ENCODE measurements at places on chromosomes 16 and 17. TPM values are rescaled to one million over a fixed set of nuclear protein-coding genes. Genes with fewer than 3 reads are reported as not detected.

- DNase-seq, result no peak
- no peak overlapping the region for H3K4me3 ChIP-seq
- H3K27me3 ChIP-seq, result peaks cover 16% of the 10 kb centered on the region
- H3K36me3 ChIP-seq, result no peaks in the 10 kb centered on the region
- H3K4me1 ChIP-seq, result no peaks in the 10 kb centered on the region
Measured at GRCh38 chr16:55389426-55390073, 65.5 kb downstream of the IRX6 start.

Gene BICDL2
- not detected for total RNA-seq

DNA sequence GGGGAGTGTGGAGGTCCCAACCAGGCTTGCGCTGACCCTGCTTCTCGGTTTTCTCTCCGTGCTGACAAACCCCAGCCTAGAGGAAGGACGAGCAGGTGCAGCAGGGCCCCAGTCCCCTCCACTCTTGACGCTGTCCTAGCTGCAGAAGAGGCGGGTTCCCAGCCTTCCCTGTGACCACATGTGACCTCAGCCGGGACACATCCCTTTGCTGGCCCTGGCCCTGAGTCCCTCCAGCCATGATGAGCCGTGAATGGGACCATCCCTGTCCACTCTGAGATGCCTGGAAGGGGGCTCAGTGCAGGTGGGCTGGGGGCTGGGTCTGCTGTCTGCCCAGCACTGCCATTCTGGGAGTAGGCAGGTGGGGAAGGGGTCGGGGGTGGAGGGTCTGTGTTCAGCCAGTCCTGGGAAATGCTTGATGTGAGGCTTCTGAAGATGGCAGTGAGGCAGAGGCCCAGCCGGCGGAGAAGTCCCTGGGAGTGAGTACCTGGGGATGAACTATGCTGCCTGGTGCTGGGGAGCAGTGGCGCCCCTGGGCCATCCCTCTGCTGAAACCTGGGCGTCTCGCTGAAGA lies 1.9 kb upstream of the TUBB3 start:
- no peak for DNase-seq
- peak overlapping the region; percentile 100 for H3K27ac ChIP-seq
- peak overlapping the region; percentile 89 for H3K4me3 ChIP-seq
- peaks cover 59% of the 10 kb centered on the region for H3K4me1 ChIP-seq
- H3K36me3 ChIP-seq, result no peaks in the 10 kb centered on the region

DNA sequence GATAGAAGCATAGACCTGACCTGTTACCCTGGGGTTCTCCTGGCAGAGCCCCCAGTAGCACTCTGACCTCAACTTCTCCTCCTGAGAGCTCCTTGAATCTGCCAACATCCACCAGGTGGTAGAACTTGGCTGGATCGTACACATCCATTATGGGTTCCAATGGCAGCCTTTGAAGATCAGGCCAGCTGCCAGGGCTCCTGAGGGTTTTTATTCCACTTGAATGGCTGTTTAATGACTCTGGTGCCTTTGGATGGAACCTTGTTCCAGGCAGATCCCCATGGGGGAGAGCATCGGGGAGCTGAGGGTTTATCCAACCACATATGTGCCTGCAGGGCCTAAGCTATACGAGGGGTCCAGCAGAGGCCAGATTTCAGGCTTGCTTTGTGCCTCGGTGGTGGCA lies 47.1 kb upstream of the CLEC19A start:
- no peaks in the 10 kb centered on the region for H3K4me1 ChIP-seq
- H3K27ac ChIP-seq, result no peak overlapping the region
- no peak for DNase-seq

GRCh38 chr16:79484237-79484636 lies 116.3 kb downstream of the MAF start:
- H3K27me3 ChIP-seq, result peaks cover 27% of the 10 kb centered on the region
- DNase-seq, result no peak
- H3K4me1 ChIP-seq, result no peaks in the 10 kb centered on the region
- H3K36me3 ChIP-seq, result no peaks in the 10 kb centered on the region
- no peak overlapping the region for H3K4me3 ChIP-seq

DNA sequence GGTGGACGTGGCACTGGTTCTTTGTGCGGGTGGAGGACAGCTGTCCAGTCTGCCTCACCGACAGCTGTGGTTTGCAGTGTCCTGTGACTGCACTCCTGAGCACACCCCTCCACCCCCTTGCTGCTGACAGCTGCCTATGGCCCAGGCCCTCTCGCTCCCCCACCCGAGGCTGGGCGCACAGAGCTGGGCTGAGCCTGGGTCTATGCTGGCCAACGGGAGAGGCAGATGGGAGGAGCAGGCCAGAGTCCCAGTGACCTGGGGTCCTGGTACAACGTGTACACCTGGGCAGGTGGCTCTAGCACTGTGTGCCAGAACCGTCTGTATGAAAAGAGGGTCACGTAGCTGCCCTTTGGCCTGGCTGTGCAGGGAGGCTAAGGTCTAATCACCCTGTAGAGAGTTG lies 30.5 kb downstream of the BAIAP2 start:
- peaks cover 4% of the 10 kb centered on the region for H3K36me3 ChIP-seq
- no peaks in the 10 kb centered on the region for H3K27me3 ChIP-seq
- DNase-seq, result no peak

DNA sequence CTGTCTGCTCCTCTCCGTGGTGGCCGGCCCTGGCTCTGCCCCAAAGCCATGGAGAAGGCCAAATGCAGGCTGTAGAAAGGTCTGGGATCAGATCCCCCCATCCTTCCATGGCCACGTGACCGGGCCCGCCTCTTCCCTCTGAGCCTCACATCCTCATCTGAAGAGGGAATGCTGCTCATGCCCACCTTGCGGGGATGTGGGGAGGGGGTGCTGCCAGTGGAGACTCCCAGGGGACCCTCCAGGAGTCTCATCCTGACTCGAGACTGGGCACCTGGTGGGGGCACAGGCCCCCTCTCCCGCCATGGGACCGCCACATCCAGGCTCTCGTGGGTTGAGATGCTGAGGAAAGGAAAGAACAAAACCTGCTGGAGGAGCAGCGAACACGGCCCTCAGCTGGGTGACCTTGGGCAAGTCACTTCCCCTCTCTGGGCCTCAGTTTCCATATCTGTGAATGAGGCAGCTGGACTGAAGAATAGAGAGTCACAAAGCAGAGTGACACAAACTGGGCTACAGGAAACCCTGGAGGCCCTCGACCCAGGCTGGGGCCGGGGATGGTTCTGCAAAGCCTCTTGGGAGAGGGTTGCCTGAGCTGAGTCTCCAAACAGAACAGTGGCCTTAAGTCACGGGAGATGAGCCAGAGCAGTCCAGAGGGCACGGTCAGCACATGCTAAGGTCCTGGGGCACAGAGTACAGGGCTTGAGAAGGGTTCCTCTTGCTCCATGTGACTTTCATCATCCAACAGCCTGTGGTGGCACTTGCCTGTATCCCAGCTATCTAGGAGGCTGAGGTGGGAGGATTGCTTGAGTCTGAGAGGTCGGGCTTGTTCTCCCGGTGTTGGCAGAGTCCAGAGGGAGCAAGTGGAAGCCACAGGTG lies 30.1 kb downstream of the SOCS1 start:
- H3K27ac ChIP-seq, result no peak overlapping the region
- H3K4me3 ChIP-seq, result no peak overlapping the region

GRCh38 chr17:80652756-80653330 lies 108.2 kb downstream of the RPTOR start:
- no peak overlapping the region for H3K27ac ChIP-seq
- peaks cover 3% of the 10 kb centered on the region for H3K36me3 ChIP-seq
- no peak overlapping the region for H3K4me3 ChIP-seq
- peaks cover 41% of the 10 kb centered on the region for H3K4me1 ChIP-seq
- no peak for DNase-seq

GRCh38 chr17:73179387-73179786 lies 13.5 kb upstream of the COG1 start:
- H3K27ac ChIP-seq, result no peak overlapping the region
- H3K27me3 ChIP-seq, result no peaks in the 10 kb centered on the region
- H3K4me1 ChIP-seq, result no peaks in the 10 kb centered on the region
- DNase-seq, result no peak
- H3K36me3 ChIP-seq, result no peaks in the 10 kb centered on the region

Gene OGFOD1
- 62.6 TPM for total RNA-seq

DNA sequence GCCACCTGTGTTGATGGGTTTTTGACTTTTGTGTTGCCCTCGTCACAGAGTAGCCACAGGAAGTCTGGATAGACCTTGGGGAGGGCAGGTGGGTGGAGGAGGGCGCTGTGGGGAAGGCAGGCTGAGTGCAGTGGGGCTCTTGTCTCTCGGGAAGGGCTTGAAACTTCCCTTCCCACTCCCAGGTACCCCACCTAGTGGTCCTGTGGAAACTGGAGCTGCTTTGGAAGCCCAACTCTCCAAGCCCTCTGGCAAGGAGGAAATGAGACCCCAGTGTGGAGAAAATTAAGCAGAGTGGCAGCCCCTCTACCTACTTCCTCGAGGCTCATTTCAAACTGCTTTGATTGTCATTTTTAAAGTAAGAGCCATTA lies 9.2 kb downstream of the CA5A start:
- no peaks in the 10 kb centered on the region for H3K36me3 ChIP-seq
- peaks cover 16% of the 10 kb centered on the region for H3K27me3 ChIP-seq
- H3K4me3 ChIP-seq, result no peak overlapping the region
- H3K27ac ChIP-seq, result no peak overlapping the region
- H3K4me1 ChIP-seq, result peaks cover 7% of the 10 kb centered on the region

DNA sequence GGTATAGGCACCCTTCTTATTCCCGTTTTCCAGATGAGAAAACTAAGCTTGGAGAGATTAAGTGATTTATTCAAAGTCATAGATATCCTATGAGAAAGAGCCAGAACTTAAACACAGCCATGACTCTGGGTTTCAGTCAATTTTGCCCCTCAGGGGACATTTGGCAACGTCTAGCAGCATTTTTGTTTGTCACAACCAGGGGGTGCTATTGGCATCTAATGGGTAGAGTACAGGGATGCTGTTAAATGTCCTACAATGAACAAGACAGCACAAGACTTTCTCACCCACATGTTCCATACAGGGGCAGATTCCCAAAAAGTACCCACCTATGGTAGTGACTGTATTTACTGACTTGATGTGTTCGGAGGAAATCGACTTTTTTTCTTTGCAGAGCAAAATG lies 4.8 kb upstream of the SHISA9 start:
- no peak for DNase-seq
- no peaks in the 10 kb centered on the region for H3K36me3 ChIP-seq
- H3K27ac ChIP-seq, result no peak overlapping the region
- H3K27me3 ChIP-seq, result peaks cover 61% of the 10 kb centered on the region

GRCh38 chr16:67796099-67796718 lies 10.2 kb downstream of the RANBP10 start:
- DNase-seq, result no peak
- H3K36me3 ChIP-seq, result peaks cover 7% of the 10 kb centered on the region
- no peaks in the 10 kb centered on the region for H3K27me3 ChIP-seq
- H3K4me3 ChIP-seq, result no peak overlapping the region

DNA sequence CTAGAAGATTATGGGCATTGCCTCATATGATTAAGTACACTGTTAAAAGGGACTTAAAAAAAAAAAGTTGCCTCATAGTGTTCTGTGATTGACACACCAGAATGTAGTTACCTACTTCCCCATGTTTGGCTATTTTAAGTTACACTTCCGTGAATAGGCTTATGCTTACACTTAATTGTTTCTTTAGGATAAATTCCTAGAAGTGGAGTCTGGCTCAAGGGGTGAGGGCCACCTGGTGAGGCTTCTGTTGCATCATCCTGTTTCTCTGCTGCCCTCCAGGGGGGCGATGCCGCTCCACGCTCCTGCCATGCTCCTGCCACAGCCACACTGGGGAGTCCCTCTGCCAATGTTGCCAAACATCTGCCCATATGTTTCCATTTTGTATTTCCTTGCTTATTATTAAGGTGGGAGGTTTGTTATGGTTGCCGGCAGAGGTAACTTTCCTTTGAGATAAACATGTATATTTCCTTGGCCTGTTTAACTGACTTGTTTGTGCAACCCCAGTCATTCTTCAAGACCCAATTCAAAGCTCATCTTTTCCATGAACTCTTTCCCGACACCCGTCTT lies 73.1 kb downstream of the KSR1 start:
- H3K4me3 ChIP-seq, result no peak overlapping the region
- H3K27me3 ChIP-seq, result no peaks in the 10 kb centered on the region
- peak overlapping the region; percentile 96 for H3K27ac ChIP-seq
- H3K36me3 ChIP-seq, result no peaks in the 10 kb centered on the region
